ENCODE measurements at places on chromosomes 1 and 21. TPM values are rescaled to one million over a fixed set of nuclear protein-coding genes. Genes with fewer than 3 reads are reported as not detected.
A peak's percentile ranks its signal among the peaks of the same experiment; 100 is the strongest.

FCRL6 gene
- 0.47 TPM for polyA plus RNA-seq

- no peaks in the 10 kb centered on the region for H3K36me3 ChIP-seq
- no peaks in the 10 kb centered on the region for H3K27me3 ChIP-seq
- no peak overlapping the region for H3K27ac ChIP-seq
- H3K4me1 ChIP-seq = no peaks in the 10 kb centered on the region
Observed at GRCh38 chr1:244341455-244342450, 110.0 kb downstream of the ADSS2 start.

GRCh38 chr1:109620401-109620791, 759 bp downstream of the AMPD2 start:
- no peaks in the 10 kb centered on the region for H3K27me3 ChIP-seq
- peak overlapping the region; percentile 54 for H3K4me3 ChIP-seq
- H3K36me3 ChIP-seq = no peaks in the 10 kb centered on the region
- peaks cover 82% of the 10 kb centered on the region for H3K4me1 ChIP-seq
- H3K27ac ChIP-seq = peak overlapping the region; percentile 95

DNA sequence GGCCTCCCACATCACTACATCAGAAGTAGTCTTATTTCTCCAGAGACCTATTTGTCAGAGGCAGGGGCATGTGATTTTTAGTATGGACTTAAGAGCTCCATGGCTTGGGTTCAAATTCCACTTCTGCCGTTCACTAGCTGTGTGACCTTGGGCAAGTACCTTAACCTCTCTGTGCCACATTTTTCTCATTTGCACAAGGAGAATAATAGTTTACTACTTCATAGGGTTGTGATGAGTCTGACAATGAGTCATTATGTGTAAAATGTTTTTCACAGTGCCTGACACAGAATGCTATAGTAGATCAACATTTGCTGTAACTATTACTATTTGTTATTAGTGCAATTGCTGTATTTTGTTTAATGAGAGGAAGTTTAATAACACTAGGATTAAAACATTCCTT, 200.6 kb downstream of the PRDM2 start:
- peaks cover 16% of the 10 kb centered on the region for H3K27me3 ChIP-seq
- H3K4me1 ChIP-seq = no peaks in the 10 kb centered on the region
- no peak for DNase-seq

FAM43B gene
- polyA plus RNA-seq = 0.85 TPM

DNA sequence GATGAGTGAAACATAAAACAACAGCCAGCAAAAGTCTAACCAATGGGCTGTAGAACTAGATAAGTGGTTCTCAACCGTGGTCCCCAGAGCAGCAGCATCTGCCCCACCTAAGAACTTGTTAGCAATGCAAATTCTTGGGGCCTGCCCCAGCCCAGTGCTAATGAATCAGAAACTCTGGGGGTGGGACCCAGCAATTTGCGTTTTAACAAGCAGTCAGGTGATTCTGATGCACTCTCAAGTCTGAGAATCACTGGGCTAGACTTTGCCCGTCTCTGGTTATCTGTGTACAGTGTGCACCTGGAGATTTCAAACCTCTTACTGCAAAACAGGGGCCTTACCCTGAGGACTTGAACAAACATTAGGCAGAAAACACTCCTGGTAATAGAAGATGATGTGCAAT, 66.5 kb downstream of the PLXNA2 start:
- H3K4me1 ChIP-seq = peaks cover 49% of the 10 kb centered on the region
- H3K4me3 ChIP-seq = no peak overlapping the region
- H3K27me3 ChIP-seq = no peaks in the 10 kb centered on the region

TFF2 gene
- polyA plus RNA-seq = not detected

CBR3 gene
- polyA plus RNA-seq = 3.1 TPM

RAP1GAP gene
- polyA plus RNA-seq = 22.9 TPM

SIK1 gene
- polyA plus RNA-seq = 6.5 TPM

- no peaks in the 10 kb centered on the region for H3K36me3 ChIP-seq
- peak overlapping the region; percentile 98 for H3K27ac ChIP-seq
- H3K4me1 ChIP-seq = peaks cover 54% of the 10 kb centered on the region
- H3K27me3 ChIP-seq = no peaks in the 10 kb centered on the region
Observed at GRCh38 chr1:234613128-234613875, 3.3 kb upstream of the IRF2BP2 start.

GRCh38 chr1:245485996-245486395, 331.2 kb downstream of the KIF26B start:
- DNase-seq = peak; percentile 37
- H3K27me3 ChIP-seq = no peaks in the 10 kb centered on the region
- H3K36me3 ChIP-seq = no peaks in the 10 kb centered on the region
- no peaks in the 10 kb centered on the region for H3K4me1 ChIP-seq

DYRK3 gene
- polyA plus RNA-seq = 8.1 TPM

EPHA8 gene
- 0.07 TPM for polyA plus RNA-seq

- peak; percentile 74 for DNase-seq
- H3K36me3 ChIP-seq = no peaks in the 10 kb centered on the region
- H3K27ac ChIP-seq = peak overlapping the region; percentile 61
- H3K27me3 ChIP-seq = no peaks in the 10 kb centered on the region
- no peak overlapping the region for H3K4me3 ChIP-seq
Observed at GRCh38 chr1:109290998-109291397, 8.1 kb upstream of the PSRC1 start.

DNA sequence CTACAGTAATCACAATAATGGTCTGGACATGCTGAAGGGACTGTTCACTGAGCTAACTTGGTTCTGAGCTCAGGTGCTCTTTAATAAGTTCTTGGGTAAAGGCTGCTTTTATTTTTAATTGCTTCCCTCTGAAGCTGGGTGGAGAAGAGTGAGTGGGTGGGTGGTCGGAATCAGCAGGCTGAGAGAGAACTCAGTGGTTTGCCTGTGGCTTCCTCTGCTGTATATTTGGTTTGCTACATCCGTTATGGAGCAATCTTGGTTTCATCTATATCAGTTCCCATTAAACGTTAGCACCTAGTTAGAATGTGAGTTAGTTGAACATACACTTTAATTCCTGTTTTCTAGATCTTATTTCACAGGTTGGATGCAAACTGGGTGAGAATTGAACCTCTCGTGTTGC, 23.3 kb downstream of the CNIH4 start:
- no peak overlapping the region for H3K4me3 ChIP-seq
- H3K27ac ChIP-seq = peak overlapping the region; percentile 65
- no peaks in the 10 kb centered on the region for H3K27me3 ChIP-seq
- no peak for DNase-seq

Measured in left lung (tissue), 14 donors.